ENCODE measurements at places on chromosomes 5 and 9.
A peak's percentile ranks its signal among the peaks of the same experiment; 100 is the strongest.

GRCh38 chr9:131402738-131403492 is 9.0 kb downstream of the PRRC2B start:
- DNase-seq: peak; percentile 81

GRCh38 chr9:93091453-93092081 is 4.5 kb upstream of the CARD19 start:
- DNase-seq: peak; percentile 90

DNA sequence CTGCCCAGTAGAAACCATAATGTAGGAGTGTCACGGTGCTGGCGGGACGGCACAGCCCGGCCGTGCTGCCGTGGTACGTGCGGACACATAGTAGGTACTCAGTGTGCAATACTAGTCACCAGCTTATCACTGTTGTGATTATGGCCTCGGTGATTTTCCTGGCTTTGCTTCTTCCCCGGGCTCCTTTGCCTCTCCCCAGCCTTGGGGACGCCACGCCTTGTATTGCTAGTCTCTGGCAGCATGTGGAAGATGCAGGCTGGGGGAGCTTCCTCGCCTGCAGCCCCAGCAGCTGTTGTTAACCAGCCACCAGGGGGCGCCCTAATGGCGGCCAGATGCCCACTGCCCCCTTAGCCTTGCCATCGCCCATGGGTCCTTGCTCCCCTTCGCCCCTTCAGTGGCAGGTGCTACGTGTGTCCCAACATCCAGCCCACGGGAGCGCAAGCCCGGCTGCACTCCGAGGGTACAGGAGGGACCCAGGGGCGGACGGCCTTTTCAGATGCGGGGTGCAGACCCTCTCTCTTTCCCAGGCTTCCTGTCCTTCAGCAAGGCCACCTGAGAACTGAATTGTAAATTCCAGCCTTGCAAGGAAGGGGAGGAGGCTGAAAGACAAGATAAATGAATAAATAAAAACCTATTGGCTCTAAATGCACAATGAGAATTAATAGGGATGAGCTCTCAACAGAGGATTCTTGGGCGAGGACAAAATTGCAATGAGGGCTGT is 8.0 kb downstream of the NTNG2 start:
- DNase-seq: peak; percentile 48

- no peak for DNase-seq
Observed at GRCh38 chr5:175873088-175873454, 1.7 kb downstream of the CPLX2 start.

GRCh38 chr9:4073371-4073770 is 226.5 kb downstream of the GLIS3 start:
- peak; percentile 55 for DNase-seq

- no peak for DNase-seq
Observed at GRCh38 chr9:131977109-131977838, 102.4 kb downstream of the MED27 start.

Data from HT-29 (cell line).